ENCODE measurements at places on chromosomes 4 and X. TPM values are rescaled to one million over a fixed set of nuclear protein-coding genes. Genes with fewer than 3 reads are reported as not detected.

Gene TMSB15A
- total RNA-seq = 1.0 TPM

Gene ENPP6
- total RNA-seq = not detected

Gene HELT
- not detected for total RNA-seq

Gene SPANXB1
- not detected for total RNA-seq

Measured in placental pericyte (primary cell).